Breast epithelium (tissue), 4 donors: ENCODE measurements at places on chromosomes 4 and X. TPM values are rescaled to one million over a fixed set of nuclear protein-coding genes. Genes with fewer than 3 reads are reported as not detected.

Gene AFP
- not detected for total RNA-seq

DNA sequence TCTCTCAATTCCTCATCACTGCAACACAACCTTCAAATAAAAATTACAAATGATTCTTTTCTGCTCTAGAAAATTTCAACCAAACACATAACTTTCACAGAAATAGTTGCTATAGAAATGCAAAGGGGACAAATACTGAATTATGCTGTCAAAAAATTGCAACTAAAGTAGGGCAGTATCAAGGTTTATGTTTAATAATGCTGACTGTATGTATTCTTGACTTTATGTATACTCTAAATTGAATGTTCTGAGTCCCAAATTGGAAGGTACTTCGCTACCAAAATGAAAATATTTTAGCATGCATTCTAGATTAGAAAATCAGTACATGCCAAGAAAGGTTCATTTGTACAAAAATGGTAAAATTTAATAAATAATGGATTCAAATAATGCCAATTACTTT lies 237.3 kb upstream of the TET2 start:
- DNase-seq, result no peak

Gene GYG2
- 23.1 TPM for total RNA-seq

- DNase-seq, result no peak
Observed at GRCh38 chr4:141132709-141133145, 542 bp downstream of the RNF150 start.

Gene PDCL2
- not detected for total RNA-seq

Gene TGIF2LX
- total RNA-seq, result not detected

- no peak for DNase-seq
Observed at GRCh38 chr4:88091378-88091777, 67.1 kb downstream of the ABCG2 start.
